DMS79 treated with DMSO at 0.1 percent for 48 hours (cell line): ENCODE measurements at places on chromosomes 5 and 9.

DNA sequence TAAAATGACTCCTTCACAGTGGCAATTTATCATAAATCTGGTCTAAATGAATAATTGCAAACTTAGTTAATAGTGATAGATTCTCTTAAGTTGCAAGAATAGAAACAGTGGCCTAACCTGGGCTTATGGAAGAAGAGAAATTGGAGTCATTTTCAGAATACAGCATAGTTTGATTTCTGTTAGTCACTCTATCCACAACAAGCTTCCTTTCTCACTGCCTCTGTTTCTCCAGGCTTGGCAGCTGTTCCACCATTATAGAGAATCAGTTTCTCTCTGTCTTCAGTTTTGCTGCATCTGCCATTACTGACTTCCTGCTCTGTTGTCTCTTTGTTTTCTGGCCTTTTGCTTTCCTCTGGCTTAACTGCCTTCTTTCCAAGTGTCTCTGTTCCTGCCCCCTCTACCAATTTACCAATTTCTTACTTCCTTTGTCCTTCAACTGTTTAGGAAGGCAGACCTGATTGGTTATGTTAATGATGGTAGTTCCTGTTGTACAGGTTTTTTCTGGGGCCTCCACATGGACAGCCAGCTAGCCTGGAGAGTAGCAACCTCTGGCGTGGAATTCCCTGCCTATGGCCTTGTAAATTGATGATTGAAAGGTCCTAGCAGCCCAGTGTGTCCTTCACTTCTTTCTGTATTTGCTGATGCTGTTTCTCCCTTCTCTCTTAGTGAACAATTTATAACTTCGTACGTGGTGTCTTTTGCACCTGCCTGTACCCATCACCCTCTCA is 75.9 kb upstream of the RASGRF2 start:
- no peak for DNase-seq

DNA sequence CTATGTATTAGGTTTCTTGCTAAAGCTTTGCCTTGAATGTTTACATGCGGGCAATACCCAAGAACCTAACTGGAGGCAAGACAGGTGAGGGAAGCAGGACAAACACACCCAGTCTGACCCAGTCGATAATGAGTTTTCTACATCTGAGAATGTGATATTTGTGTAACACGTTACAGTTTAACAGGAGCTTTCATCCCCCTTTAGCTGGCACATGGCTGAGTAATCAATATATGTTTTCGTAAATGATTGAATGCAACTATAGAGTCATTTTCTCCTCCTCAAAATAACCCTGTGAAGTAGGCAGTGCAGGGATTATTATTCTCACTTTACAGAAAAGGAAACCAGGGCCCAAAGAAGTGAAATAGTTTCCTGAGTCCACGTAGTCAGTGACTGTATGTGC is 84.7 kb upstream of the HTR4 start:
- no peak for DNase-seq

DNA sequence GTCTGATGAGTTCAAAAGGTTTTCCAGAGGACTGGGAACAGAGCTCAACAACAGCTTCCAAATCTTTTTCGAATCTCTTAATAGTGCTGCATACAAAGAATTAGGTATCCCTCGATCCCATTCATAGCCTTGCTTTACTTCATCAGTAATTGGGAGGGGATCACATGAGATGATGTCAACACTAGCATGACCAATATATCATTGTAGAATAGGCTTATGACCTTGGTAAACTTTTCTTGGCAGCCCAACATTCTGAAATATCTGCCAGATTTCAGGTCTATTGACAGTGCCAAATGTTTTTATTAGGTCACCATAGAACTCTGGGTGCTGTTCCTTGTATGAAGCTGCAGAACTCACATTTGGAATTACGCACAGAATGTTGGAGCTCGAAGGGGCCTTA is 228.9 kb downstream of the FGF10 start:
- DNase-seq: no peak

DNA sequence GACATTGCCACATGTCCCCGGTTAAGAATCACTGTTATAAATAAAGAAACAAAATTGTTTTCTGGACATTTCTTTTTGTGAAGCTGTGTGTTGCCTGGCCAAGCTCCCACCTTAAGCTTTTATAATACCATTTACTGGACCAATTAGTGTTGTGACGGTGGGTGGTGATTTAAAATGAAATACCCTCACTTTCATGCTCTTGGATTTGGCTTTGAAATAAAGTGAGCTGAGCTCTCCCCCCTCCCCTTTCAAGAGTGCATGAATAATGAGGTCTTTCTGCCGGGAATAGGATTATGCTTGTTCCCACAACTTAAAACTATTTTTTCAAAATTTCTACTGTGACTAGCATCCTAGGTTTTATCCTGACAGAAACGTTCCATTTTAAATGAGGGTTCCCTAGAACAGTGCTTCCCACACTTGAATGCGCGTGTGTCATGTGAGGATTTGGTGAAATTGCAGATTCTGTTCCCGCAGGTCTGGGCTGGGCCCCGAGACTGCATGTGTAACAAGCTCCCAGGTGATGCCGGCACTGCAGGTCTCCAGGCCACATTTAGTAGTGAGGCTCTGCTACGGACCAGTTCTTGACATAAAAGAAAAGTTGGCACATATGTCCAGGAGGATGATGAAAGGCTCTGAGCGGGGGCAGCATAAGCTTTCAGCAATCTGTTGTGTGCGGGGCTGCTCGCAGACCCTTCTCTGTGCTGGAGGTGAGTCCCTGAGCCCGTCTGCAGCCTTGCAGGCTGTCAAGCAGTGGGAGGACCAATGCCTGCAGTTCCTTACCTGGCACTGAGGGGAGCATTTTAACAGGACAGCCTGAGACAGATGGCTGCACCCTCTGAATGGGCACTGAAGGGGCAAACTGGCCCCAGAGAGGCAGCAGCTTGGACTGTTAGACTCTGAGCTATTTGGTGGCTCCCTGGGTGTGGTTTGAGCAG is 24.4 kb downstream of the IQGAP2 start:
- DNase-seq: no peak

DNA sequence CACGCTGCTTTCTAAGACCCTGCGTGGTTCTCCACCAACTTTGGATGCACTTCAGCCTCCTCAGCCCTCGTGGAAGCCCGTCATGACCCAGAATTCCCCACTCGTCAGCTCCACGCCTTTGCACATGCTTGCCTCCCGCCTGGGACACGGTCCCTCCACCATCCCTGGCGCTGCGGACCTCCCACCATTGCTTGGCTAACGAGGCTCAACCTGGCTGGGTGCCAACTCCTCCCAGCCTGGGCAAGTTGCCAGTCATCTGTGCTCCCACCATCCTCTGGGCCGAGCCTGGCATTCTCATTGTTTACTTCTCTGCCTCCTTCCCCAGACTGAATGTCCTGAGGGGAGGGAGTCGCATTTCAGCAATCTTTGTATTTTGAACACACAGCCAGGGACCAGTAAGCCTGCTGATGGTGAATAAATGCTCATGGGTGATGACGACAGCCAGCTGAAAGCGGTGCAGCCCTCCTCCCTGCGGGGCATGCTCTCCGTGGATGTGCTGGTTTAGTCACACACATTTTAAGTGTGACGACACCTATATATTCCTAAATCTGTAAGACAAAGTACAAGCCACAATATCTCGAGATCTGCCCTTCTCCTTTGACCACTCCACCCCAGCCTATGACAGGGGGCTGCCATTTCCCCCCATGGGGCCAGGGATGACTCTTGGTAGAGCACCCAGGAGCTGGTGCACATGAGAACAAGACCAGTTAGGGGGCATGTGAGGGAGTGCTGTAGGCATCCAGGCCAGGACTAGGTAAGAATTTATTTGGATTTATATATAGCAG is 37.6 kb downstream of the ANKRD33B start:
- DNase-seq: peak; percentile 91

DNA sequence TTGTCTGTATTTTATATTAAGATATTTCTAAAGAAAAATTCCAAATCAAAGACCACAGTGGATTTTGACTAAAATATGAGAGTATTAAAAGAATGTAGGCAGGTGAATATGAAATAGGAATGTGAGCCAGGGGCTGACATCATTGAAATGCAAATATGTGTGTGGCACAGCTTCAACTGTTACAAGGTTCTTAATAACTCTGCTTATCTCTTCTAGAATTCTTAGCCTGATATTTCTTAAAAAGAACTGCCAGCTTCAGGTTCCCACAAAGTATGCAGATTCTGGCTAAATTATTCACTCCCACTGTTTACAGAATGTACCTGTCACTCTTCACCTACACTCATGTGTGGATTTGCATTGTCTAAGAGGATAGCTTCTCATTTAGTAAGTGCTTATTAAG is 274.4 kb downstream of the DIRAS2 start:
- DNase-seq: peak; percentile 1

- no peak for DNase-seq
These were observed 532.9 kb downstream of the ANXA1 start for GRCh38 chr9:73684601-73685000.

DNA sequence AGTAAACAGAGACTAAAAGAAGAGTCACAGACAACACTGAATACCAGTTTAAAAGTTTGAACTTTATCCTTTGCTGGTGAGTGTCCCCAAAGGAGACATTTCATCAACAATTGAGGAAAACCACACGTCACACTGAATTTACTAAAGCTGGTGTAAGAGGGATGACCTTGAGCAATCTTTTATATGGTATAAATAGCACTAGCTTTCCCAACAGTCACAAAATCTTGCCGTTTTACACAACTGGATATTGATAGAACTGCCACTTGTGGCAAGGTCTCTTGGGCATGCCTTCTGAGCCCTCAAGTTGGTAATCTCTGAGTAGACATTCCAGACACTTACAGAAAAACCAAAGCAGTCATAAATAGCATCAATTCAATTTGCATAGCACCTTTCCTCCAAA is 311.5 kb upstream of the TARS1 start:
- no peak for DNase-seq

DNA sequence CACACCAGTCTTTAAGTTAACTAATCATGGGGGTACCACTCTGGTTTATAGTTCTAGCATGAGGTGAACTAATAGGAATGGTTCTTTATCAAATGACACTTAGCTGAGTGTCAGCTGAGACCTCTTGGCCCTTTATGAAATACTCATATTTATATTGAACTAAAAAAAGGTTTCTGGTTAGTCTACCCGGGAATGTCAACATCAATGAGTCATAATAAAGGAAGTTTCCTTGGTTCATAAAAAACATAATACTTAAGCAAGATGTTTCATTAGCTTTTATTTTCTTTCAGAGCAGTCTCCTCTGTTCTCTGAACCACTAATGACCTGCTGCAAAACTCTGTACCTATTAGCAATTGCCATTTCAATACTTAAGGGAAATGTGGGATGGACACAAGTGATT is 13.7 kb downstream of the DAB2 start:
- no peak for DNase-seq

DNA sequence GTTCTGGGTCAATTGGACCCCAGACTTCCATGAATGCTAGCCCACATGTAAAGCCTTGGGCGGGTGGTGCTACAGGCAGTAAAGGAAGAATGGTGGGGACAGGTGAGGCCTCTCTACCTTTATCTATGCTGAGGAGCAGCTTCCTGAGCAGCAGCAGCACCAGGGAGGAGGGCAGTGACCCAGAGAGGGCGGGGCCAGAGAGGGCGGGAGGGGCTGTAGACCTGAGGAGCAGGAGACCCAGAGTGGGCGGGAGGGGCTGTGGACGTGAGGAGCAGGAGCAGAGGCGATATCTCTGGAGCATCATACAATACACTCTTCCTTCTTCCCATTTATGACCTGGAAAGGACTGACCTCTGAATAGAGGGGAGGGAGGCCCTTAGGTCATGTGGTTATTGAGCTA is 165.9 kb downstream of the MTRR start:
- DNase-seq: no peak

- DNase-seq: no peak
These were observed 22.6 kb upstream of the SARDH start for GRCh38 chr9:133760713-133761290.

- DNase-seq: peak; percentile 95
These were observed 19.1 kb upstream of the KIF12 start for GRCh38 chr9:114117996-114118830.

- DNase-seq: peak; percentile 70
These were observed 44.6 kb upstream of the LPCAT1 start for GRCh38 chr5:1568201-1568979.

- peak; percentile 5 for DNase-seq
These were observed 55.3 kb upstream of the SLCO6A1 start for GRCh38 chr5:102554082-102554481.

DNA sequence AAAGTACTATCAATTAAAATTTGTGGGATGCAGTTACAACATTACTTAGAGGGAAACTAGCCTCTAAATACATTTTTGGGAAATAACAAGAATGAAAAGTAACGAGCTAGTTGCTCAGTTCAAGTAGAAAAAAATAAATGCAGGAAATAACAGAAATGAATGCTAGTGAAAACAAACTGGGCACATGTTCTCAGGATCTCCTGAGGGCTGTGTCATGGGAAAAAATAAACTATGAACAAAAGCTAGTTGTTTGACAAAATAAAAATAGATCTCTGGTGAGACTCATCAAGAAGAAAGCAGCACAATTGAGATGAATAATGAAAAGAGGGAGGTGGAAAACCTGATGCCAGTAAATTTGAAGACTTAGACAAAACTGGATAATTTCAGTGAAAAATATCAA is 16.3 kb downstream of the IDNK start:
- no peak for DNase-seq

DNA sequence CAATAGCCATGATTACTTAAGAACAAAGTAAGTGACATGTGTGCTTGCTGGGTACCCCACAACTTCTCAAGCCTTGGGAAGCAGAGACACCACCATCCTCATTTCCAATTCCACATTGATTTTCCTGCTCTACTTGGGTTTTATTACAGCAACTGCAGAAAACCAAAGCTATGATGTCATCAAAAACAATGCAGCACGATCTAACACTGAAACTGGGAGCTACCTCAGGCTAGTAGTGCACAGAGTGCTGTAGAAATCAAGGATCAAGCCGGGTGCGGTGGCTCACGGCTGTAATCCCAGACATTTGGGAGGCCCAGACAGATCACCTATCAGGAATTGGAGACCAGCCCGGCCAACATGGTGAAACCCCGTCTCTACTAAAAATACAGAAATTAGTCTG is 174.4 kb upstream of the MSX2 start:
- no peak for DNase-seq

- DNase-seq: no peak
These were observed 13.6 kb downstream of the ARHGAP26 start for GRCh38 chr5:142783601-142784341.

- DNase-seq: no peak
These were observed 8.7 kb downstream of the ACSL6 start for GRCh38 chr5:132002757-132003156.

DNA sequence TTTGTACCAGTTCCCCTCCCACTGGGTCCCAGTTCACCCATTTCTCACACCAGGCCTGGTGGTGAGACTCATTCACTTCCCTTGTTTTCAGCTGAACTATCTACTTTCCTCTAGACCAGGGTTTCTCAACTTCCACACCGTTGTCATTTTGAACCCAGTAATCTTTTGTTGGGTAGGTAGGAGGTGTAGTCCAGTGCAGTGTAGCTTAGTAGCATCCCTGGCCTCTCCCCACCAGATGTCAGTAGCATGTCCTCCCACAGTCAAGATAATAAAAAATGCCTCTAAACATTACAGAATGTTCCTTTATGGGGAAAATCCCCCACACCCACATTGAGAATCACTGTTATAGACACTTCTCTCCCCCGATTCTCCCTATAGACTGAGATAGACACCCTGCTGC is 299.1 kb downstream of the EPB41L4A start:
- DNase-seq: no peak
